ENCODE measurements at places on chromosomes 6 and 20. TPM values are rescaled to one million over a fixed set of nuclear protein-coding genes. Genes with fewer than 3 reads are reported as not detected.

The VAPB gene
- 72.6 TPM for total RNA-seq

The NRN1 gene
- 8.8 TPM for total RNA-seq

The CFAP61 gene
- total RNA-seq, result 54.8 TPM

The SHLD1 gene
- total RNA-seq, result 5.7 TPM

The PLN gene
- total RNA-seq, result 2,329 TPM

- H3K4me1 ChIP-seq, result no peaks in the 10 kb centered on the region
- H3K27ac ChIP-seq, result no peak overlapping the region
- H3K4me3 ChIP-seq, result no peak overlapping the region
- DNase-seq, result no peak
- peaks cover 3% of the 10 kb centered on the region for H3K27me3 ChIP-seq
Measured at GRCh38 chr20:13205848-13206434, 15.1 kb upstream of the ISM1 start.

DNA sequence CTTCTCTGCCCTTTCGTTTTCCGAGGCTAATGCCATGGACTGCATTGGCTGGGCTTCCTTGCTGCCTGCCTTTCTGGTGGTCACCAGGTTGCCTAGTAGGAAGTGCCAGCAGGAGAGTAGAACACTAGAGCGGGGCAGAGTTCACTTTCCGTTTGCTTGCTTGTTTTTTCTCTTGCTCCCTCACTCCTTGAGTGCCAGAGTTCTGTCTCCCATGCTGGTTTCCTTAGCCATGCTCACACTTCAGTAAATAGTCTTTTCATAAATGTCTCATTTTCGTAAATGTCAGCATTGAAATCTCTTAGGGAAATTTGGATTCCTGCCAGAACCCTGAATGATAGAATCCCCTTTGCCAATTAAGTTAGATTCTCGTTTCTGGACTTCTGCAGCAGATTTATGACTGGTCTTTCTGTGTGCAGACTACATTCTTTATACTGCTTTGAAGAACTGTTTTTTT lies 63.9 kb downstream of the FAM83B start:
- H3K4me3 ChIP-seq, result no peak overlapping the region
- no peaks in the 10 kb centered on the region for H3K4me1 ChIP-seq
- no peaks in the 10 kb centered on the region for H3K36me3 ChIP-seq
- no peaks in the 10 kb centered on the region for H3K27me3 ChIP-seq
- H3K27ac ChIP-seq, result no peak overlapping the region
- no peak for DNase-seq

DNA sequence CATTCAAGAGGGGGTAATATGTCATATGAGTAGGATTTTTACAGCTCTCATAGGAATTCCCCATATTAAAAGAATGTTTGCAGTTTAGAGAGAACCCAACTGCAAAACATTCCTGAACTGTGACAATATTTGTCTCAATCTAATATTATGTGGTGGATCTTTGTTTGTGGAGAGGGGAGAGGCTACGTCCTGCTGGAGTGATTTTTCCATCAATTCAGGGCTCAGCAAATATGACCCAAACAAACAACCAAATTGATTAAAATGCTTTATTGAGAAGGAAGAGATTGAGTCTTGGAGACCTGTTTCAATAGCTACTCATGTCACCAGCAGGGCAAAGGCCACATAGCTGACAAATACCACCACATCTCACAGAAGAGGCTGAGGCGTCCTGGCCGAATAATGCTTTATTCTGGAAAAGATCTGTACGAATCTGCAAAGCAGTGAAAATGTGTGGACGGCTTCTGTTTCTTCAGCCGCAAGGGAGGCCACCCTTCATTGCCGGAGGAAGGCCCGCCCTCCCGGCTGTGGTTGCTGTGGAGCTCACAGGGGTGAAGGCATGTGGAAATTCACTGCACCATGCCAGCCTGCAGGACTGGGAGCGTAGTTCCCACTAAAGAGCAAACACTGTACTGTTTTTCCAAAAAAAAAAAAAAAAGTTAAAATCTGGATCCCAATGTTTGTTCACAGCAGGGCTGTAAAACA lies 89.7 kb upstream of the QKI start:
- H3K27ac ChIP-seq, result peak overlapping the region; percentile 37
- no peaks in the 10 kb centered on the region for H3K27me3 ChIP-seq
- DNase-seq, result peak; percentile 51
- H3K36me3 ChIP-seq, result no peaks in the 10 kb centered on the region
- no peak overlapping the region for H3K4me3 ChIP-seq

DNA sequence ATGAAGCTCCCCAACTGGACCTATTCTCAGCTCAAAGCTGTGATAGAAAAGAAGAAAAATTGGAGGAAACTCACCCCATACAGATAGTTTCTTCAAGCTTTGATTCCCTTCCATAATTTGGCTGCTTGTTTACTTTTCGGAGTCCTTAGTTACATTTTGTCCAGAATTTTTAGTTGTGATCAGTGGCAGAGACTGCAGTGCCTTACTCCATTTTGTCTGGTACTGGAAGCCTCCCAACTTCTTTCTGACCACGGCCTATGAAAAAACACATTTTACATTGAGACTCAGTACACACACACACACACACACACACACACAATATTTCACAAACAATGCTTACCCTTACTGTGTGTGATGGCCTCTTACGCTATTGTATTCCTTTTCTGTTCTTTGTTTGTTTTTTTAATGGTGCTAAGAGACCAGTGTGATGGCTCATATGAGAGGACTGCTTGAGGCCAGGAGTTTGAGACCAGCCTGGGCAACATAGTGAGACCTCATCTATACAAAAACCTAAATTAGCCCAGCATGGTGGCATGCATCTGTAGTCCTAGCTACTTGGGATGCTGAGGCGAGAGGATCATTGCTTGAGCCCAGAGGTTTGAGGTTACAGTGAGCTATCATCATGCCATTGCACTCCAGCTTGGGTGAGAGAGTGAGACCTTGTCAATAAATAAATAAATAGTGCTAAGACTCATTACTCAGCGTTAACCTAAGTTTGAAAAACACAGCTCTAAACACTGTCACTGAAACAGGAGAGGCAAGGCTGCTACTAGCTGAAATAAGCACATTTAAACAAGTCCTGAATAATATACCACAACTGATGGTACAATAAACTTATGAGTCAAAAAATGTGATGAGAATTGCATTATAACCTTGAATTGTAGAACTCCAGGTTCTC lies 13.8 kb upstream of the RNF8 start:
- H3K4me1 ChIP-seq, result no peaks in the 10 kb centered on the region
- no peak overlapping the region for H3K27ac ChIP-seq
- H3K4me3 ChIP-seq, result no peak overlapping the region
- no peaks in the 10 kb centered on the region for H3K36me3 ChIP-seq

DNA sequence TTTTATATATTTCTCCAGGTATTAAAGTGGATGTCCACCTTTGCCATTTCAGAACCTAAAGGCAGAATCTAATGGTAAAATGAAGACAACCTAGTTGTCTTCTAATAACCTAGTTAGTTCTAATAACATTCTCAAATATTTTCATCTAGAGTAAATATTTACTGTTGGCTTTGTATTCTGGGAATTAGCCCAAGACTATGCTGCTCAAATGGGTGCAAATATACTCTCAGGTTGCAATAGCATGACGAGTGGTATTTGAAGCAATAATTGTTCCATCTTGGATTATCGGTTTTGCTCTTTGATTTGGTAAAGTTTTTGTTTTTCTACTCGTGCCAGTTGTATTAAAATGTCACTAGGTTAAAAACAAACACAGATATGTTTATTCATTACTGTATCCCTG lies 21.0 kb upstream of the RSPH4A start:
- no peak overlapping the region for H3K27ac ChIP-seq
- peaks cover 85% of the 10 kb centered on the region for H3K36me3 ChIP-seq
- no peaks in the 10 kb centered on the region for H3K27me3 ChIP-seq
- H3K4me3 ChIP-seq, result no peak overlapping the region
- H3K4me1 ChIP-seq, result no peaks in the 10 kb centered on the region

DNA sequence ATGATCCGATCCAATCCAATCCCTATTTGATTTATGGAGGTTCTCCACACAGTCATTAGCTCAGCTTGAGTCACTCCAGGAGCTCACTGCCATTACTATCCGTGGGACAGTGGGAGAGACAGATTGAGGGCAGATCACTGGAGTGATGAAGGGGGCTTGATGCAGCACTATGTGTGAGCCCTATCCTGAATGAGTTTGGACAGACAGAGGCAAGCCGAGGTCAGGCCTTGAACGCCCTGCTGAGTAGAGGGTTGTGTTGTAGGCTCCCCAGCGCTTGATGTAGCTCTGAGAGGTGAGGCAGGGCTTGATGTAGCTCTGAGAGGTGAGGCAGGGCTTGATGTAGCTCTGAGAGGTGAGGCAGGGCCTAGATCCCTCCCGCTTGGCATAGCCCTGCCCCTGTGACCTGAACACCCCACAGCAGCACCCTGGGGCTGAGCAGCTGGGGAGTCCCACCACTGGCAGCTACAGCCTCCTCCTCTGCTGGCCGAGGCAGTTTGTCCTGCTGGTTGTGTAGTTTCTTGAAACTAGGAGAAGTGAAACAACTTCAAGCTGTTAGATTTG lies 58.7 kb downstream of the ZFAND3 start:
- H3K27ac ChIP-seq, result no peak overlapping the region
- H3K36me3 ChIP-seq, result no peaks in the 10 kb centered on the region
- no peak overlapping the region for H3K4me3 ChIP-seq
- peaks cover 71% of the 10 kb centered on the region for H3K4me1 ChIP-seq
- no peaks in the 10 kb centered on the region for H3K27me3 ChIP-seq
- DNase-seq, result no peak

DNA sequence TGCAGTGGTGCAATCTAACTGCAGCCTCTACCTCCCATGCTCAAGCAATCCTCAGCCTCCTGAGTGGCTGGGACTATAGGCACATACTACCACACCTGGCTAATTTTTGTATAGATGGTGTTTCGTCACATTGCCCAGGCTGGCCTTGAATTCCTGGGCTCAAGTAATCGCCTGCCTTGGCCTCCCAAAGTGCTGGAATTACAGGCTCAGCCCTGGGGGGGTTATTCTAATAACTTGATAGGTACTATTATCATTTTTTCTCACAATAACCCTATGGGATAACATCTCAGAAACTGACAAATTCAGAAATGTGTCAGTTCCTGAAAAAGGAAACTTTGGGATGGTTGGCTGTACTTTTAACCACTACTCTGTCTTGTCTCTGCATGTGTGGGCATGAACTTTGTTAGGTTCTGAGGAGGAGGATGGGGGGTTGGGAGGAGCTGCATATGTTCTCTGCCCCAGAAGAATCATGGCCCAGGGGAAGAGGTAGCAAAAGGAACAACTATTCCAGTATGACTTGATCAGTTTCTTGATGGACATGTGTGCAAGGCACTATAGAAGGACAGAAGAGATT lies 169.9 kb downstream of the CARMIL1 start:
- no peak for DNase-seq
- H3K36me3 ChIP-seq, result peaks cover 4% of the 10 kb centered on the region
- no peaks in the 10 kb centered on the region for H3K4me1 ChIP-seq
- no peak overlapping the region for H3K27ac ChIP-seq

DNA sequence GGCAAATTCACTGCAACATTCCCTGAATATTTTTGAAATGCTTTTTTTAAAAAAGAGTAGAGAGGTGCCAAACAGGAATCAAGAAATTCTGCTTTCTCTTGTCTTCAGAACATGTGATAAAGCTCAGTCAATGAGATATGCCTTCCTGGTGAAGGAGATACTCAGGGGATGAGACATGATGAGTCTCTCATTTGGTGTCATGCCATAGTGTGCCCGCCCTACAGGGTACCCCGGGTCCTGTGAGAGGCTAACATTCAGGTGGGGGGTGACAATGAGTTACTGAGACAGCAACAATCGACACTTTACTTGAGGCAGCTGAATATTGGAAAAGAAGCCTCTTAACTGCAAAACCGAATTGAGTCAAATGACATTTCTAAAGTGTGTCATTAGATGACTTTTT lies 6.7 kb downstream of the CCR6 start:
- DNase-seq, result no peak
- no peaks in the 10 kb centered on the region for H3K36me3 ChIP-seq
- H3K4me1 ChIP-seq, result no peaks in the 10 kb centered on the region
- no peak overlapping the region for H3K27ac ChIP-seq
- H3K4me3 ChIP-seq, result no peak overlapping the region
- H3K27me3 ChIP-seq, result no peaks in the 10 kb centered on the region

DNA sequence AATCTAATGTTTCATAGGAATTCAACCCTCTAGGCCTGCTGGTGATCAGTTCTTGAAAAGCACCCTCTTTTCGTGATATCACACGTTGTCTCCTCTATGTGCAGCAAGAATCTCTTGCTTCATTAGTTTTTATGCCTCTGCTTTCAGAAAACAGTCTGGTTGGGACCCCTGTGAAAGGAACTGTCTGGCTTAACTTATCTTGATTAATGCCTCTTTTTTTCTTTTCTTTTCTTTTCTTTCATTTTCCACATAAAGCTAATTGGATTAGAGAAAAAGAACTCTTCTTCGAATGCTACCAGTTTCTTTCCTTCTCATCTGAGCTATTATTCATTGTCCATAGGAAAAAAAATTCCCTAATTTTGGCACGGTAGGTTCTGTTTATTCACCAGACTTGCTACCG lies 21.3 kb downstream of the ZNF311 start:
- DNase-seq, result no peak
- H3K36me3 ChIP-seq, result no peaks in the 10 kb centered on the region
- H3K27ac ChIP-seq, result no peak overlapping the region
- peaks cover 9% of the 10 kb centered on the region for H3K27me3 ChIP-seq

DNA sequence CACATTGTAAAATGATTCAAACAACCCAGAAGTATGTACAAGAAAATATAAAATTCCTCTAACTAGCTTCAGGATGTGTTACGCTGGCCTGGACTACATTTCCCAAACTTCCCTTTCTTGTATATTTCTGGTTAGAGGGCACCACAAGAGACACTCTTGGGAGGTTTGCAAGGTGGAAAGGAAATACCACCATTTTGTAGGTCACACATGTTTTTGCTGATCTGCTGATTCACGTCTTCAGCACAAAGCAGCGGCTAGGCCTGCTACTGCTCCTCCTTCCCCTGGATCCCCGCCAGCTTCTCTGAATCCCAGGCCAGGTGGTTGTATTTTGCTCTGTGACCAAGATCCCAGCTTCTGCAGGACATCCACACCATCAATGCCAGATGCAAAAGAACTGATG lies 104.2 kb downstream of the AGPAT4 start:
- no peak overlapping the region for H3K4me3 ChIP-seq
- peaks cover 3% of the 10 kb centered on the region for H3K36me3 ChIP-seq
- DNase-seq, result no peak
- no peaks in the 10 kb centered on the region for H3K4me1 ChIP-seq
- no peak overlapping the region for H3K27ac ChIP-seq
- H3K27me3 ChIP-seq, result no peaks in the 10 kb centered on the region

GRCh38 chr6:4280707-4281106 lies 145.3 kb upstream of the ECI2 start:
- peaks cover 7% of the 10 kb centered on the region for H3K27me3 ChIP-seq
- DNase-seq, result no peak
- no peak overlapping the region for H3K27ac ChIP-seq
- H3K36me3 ChIP-seq, result no peaks in the 10 kb centered on the region

DNA sequence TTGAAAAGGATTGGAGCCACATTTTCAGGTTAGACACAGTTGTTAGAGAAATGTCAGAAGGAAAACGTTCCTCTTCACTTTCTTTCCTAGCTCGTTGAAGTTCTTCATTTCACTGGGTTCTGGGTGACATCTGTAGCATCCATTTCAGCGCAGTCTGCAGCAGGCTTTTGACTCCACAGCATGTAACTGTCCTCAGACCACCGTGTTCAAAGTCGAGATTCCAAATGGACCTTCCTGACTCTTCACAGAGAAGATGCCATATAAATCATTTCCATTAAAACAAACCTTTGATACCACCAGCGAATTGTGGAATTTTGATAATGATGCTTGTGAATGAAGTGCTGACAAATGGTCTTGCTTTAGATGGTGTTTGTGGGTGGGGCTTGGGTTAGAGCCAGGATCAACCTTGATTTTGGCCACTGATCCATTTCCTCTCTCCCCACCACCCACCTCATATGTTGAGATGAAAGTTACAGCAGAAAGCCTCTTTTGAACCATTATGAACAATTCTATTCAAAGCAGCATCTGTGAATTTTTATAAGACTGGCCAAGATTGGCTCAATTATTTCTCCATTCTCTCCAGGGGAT lies 185.3 kb upstream of the PREP start:
- no peaks in the 10 kb centered on the region for H3K36me3 ChIP-seq
- H3K27ac ChIP-seq, result no peak overlapping the region
- H3K4me3 ChIP-seq, result no peak overlapping the region
- DNase-seq, result no peak
- peaks cover 11% of the 10 kb centered on the region for H3K4me1 ChIP-seq

Data from left ventricle myocardium inferior (tissue), 1 donor.